DMS153 (cell line): ENCODE measurements at places on chromosomes 7 and 10.
A peak's percentile ranks its signal among the peaks of the same experiment; 100 is the strongest.

DNA sequence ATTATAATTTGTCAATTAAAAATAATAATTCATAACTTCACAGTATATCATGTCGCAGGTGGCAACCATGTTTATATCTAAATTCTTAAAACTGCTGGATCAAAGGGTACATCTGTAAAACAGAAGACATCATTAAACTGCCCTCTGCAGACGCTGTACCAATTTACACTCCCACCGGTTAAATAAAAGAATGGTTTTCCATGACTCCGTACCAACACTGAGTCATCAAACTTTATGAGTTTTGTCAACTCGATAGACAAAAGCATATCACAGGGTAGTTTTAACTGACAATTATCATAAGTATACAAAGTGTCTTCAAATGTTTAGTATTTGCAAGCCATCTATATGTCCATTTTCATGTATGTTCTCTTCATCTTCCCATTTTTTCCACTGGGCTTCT, 5.7 kb upstream of the GSTK1 start:
- no peak for DNase-seq

GRCh38 chr10:19606968-19607367, 209.3 kb upstream of the PLXDC2 start:
- DNase-seq: no peak

DNA sequence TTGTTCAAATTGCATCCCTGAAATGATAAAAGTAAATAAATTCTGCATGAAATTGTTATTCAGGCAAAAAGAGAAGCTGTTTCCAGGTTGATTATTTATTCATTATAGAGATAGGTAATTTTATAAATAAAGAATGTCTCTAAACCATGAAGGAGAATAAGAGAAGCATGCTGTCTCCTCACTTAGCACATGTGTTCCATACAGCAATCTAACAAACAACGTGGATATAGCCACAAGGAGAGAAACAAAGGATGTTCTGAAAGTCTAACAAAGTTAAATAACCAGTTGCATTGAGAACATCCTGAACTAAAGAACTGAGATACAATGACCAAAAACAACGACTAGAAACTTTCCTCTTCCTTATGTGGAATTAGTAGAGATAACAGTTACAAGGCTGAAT, 50.8 kb downstream of the NEBL start:
- DNase-seq: no peak

DNA sequence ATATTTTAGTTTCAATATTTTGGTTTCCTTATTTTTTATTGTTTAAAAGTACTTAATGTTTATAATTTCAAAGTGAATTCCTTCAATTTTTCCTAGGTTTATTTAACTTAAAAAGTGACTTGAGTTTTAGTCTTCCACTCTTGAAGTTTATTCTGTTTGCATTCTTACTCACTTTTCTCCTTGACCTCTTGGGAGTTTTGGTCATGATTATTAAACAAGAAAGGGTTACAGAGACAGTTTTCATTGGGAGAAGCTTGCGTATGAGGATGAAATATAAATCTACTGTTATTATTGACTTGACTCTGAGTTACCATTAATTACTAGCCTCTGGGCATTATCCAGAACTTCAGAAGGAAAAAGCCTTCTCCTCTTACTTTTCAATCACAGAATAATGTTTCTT, 216.0 kb downstream of the BMPER start:
- DNase-seq: no peak

DNA sequence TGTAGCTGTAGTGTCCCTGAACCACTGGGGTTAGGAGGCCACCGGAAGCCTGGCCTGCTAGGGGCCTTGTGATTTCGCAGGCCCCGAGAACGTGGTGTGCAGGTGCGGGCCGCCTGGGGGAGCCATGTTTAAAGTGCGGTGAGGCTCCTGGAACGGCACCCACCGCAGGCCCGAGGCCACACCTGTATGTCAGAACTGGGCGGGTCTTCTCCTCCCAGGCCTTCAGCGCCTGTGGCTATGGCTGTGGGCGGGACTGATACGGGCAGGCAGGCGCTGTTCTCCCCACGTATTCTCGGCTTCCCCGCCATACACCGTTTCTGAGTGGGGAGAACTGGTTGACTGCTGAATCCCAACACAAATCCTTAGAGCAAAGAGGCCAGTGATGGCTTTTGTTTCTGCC, 74.8 kb downstream of the DNAJB6 start:
- no peak for DNase-seq

GRCh38 chr7:106823631-106824030, 41.5 kb upstream of the PIK3CG start:
- DNase-seq: no peak

- no peak for DNase-seq
Measured at GRCh38 chr7:32020551-32021159, 49.6 kb downstream of the PDE1C start.

DNA sequence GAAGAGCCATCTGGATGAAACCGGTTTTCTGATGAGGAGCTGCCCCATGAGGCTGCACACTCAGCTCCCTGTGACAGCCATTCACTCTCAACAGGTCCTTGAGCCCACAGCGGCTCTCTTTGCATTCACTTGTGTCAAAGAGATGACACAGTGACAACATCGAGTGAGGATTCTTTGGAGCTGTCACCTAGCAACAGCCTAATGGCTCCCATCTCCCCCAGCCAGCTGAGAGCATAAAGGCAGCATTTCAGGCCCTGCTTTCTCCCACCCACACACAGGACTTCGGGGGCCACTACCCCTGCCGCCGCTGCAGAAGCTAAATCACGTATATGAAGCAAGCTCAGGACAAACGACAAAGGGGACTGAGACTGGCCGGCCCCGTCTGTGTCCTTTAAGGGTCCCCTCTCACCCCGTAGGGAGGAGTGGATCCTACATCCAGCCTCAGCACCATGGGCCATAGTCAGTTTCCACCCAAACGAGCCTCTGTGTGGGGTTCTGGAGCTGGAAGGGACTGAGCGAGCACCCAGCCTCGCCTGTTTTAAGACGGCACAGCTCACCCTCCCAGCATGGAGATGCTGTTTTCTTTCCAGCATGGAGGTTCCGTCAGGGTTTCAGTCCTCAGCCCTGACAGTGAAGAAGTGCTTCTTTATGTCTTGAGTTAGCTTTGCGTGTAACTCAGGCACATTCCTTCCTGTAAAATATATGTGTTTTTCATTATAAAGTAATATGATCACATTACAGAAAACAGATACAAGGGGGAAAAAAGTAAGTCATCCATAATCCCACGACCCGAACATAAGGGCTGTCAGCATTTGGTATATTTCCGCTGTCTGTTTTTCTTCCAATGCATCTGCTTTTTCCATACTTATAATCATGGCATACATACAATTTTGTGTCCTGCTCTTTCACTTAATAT, 4.9 kb downstream of the CPA4 start:
- peak; percentile 64 for DNase-seq

DNA sequence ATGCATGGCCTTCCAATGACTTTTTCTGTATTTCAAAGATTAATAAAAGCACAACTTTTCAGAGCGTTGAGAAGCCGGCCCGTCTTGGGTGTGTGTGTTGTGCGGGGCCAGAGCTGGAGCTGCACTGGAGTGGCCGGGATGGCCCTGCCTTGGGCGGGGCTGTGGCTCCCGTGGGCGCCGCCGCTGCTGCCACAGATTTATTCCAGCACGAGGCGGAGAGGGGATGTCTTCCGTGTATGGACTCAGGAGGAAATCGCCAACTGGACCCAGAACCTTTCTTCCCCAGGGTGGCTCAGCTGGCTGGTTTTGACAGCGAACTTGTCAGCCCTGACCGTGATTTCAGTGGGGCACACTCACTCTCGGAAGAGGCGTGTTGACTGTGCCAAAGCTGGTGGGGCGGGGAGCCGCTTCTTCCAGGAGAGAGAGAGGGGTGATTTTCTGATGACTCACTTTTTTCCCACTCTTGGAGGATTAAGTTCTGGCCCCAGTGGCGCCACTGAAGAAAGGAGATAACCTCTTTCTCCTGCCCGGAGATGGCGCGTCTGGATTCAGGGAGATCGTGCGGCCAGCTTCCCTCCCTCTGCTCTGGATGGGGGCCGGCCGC, 72.4 kb downstream of the DNAJB6 start:
- DNase-seq: no peak

GRCh38 chr10:22874189-22874854, 53.5 kb upstream of the ARMC3 start:
- DNase-seq: peak; percentile 63

GRCh38 chr10:119621078-119621384, 24.3 kb upstream of the TIAL1 start:
- DNase-seq: no peak

- no peak for DNase-seq
Measured at GRCh38 chr10:99598011-99598410, 22.2 kb downstream of the SLC25A28 start.

DNA sequence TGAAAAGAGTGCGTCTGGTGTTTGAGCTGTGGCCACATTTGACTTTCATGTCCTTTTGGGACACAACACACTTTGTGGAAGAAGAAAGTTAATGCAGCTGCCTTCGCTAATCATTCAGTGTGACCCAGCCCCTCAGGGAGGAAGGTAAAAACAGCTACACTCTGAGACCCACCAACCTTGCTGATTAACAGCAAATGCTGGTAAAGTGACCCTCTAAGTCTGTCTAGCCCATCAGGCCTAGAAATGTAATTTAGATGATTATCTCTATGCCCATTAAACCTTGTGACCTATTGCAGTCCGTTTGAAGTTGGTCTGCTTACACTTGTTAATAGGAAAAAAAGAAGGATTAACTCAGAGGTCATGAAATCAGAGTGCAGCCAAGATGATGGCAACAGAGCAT, 161.9 kb upstream of the WNT16 start:
- no peak for DNase-seq

DNA sequence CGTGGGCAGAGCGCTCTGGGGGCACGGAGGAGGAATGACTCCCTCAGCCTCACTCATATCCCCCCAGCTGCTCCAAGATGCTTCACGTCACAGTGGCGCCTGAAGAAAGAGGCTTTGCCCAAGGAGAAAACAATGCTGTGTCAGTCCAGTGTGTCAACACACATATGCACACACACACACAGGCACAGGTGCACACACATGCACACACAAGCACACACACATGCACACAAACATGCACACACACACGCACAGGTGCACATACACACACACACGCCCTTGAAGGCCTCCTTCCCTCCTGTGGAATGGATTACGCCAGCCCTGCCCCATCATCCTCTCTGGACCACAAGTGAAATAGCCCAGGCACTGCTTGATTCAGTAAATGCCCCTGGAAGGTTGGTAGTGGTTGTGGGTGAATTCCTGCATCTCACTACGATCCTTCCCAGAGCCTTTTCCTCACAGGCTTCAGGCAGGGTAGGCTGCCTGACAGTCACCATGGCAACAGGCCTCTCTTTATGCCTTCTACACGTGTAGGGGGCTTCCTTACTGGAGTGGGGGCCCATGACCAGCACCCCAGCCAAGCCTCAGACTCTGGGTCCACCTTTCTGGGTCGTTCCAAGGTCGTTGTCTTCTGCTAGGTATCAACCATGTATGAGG, 371.5 kb upstream of the PODXL start:
- no peak for DNase-seq

GRCh38 chr10:102280397-102281101, 35.2 kb downstream of the GBF1 start:
- DNase-seq: peak; percentile 58

DNA sequence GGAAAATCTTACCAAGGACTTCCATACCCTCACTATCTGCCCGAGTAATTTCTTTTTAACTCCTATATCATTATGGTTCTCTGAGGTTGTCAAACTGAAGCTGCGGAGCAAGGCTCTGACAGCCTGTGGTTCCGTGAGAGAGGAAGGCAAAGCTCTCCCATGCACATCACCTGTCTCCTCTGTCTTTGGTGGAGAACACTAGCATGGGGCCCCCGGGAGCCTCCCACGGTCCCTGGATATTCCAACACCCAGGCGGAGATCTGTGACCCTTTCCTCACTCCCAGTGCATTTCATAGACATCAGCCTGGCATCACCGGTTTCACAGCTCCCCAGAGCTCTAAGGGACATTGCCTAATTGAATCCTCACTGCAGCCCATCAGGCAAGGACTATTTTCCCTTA, 10.4 kb downstream of the RBP4 start:
- no peak for DNase-seq
